ENCODE measurements at places on chromosomes 11 and 22. TPM values are rescaled to one million over a fixed set of nuclear protein-coding genes. Genes with fewer than 3 reads are reported as not detected.

- no peak overlapping the region for H3K27ac ChIP-seq
- no peaks in the 10 kb centered on the region for H3K27me3 ChIP-seq
- H3K4me1 ChIP-seq = no peaks in the 10 kb centered on the region
- no peaks in the 10 kb centered on the region for H3K36me3 ChIP-seq
- DNase-seq = no peak
- H3K4me3 ChIP-seq = no peak overlapping the region
These were observed 9.5 kb upstream of the AMOTL1 start for GRCh38 chr11:94758666-94759065.

GRCh38 chr11:57214098-57214417 is 23.0 kb downstream of the APLNR start:
- peaks cover 7% of the 10 kb centered on the region for H3K4me1 ChIP-seq
- no peaks in the 10 kb centered on the region for H3K36me3 ChIP-seq
- H3K4me3 ChIP-seq = no peak overlapping the region
- peak; percentile 62 for DNase-seq
- no peak overlapping the region for H3K27ac ChIP-seq

DNA sequence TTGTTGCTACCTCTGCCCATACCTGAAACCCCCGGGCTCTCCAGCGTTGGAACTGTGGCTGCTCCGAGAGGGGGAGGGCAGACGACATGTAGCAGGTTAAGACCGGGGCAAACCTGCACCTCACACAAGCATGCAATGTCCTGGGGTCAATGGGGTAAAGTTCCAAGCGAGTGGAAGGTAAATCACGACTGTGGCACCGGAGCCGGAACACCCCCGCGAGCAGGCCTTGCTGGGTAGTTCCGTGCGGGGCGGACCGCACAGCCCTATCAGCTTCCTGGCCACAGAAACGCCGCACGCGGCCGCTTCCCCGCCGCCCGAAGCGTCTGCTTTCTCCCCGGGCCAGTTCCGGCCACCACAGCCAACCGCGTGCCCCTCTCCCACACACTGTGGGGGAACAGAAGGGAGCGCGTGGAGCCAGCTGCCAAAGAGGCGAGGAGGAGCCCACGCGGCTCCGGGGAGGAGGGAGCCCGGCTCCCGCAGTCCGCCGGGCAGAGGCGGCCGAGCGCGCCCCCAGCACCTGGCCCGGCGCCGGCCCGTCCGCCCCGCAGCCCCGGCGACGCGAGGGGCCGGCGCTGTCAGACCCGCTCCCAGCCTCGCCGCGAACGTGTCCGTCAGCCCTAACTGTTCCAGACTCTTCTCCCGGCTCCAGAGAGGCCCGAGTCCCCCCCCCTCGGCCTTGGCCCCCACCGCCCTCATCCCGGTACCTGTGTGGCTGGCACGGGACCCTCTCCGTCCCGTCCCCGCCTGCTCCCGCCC is 1.6 kb downstream of the SPTBN2 start:
- peak; percentile 5 for DNase-seq
- no peaks in the 10 kb centered on the region for H3K36me3 ChIP-seq
- peaks cover 50% of the 10 kb centered on the region for H3K27me3 ChIP-seq
- H3K4me1 ChIP-seq = no peaks in the 10 kb centered on the region
- H3K27ac ChIP-seq = no peak overlapping the region

Gene AIP
- polyA plus RNA-seq = 52.3 TPM

Gene NPTXR
- polyA plus RNA-seq = 0.84 TPM

- no peaks in the 10 kb centered on the region for H3K4me1 ChIP-seq
- no peaks in the 10 kb centered on the region for H3K27me3 ChIP-seq
- no peak for DNase-seq
These were observed 136.9 kb upstream of the ZC3H12C start for GRCh38 chr11:109956124-109956793.

DNA sequence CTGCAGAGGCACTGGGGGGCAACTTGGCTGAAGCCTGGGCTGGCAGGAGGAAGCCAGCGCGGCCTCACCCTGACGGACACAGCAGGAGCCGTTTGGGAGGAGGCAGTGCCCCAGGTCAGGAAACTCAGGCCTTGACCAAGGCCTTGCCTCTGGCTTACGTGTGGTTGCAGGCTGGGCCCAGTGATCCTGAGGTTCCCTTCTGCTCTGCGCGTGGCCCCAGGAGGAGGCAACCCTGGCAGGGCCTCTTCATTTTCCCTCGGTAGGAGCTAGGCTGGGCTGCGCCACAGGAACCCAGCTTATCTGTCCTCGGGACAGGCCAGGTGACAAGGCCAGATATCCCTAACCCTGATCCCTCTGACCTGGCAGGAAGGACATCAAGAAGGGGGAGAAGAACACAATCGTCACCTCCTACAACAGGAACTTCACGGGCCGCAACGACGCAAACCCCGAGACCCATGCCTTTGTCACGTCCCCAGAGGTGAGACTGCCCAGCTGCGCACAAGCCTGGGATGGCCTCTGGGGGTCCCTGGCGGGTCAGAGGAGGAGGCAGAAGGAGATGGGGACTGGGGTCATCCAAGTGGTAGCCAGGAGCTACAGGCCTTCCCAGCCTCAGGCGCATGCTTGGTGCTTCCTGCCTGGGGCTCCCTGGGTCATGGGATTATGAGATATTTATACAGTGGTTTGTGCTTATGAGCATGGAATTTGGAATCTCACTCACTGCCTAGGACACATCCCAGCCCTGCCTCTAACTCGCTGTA is 20.6 kb downstream of the POLR3H start:
- peak overlapping the region; percentile 98 for H3K27ac ChIP-seq
- DNase-seq = peak; percentile 91
- H3K27me3 ChIP-seq = no peaks in the 10 kb centered on the region
- H3K4me1 ChIP-seq = peaks cover 31% of the 10 kb centered on the region

GRCh38 chr11:115530752-115531151 is 26.5 kb upstream of the CADM1 start:
- no peak for DNase-seq
- H3K36me3 ChIP-seq = no peaks in the 10 kb centered on the region
- no peak overlapping the region for H3K4me3 ChIP-seq
- H3K4me1 ChIP-seq = no peaks in the 10 kb centered on the region

DNA sequence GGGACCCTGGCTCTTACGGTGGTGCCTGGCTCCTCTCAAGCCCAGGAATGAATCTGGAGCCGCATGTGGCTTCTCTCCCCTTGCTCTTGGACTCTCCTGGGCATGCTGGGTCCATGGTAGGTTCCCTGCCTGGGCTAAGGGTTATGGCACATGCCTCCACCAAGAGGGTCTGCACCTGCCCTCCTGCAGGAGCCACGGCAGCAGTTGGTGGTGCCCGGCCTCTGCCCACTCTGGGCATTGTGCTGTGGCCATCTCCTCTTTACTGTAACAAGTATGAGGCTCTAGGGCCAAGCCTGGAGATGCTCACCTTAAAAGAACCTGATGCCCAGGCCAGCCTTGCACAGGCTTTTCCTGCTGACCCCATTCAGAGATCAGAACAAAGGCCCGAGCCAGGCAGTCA is 104.0 kb upstream of the PITPNB start:
- H3K27me3 ChIP-seq = no peaks in the 10 kb centered on the region
- peaks cover 7% of the 10 kb centered on the region for H3K4me1 ChIP-seq
- H3K36me3 ChIP-seq = no peaks in the 10 kb centered on the region
- H3K4me3 ChIP-seq = no peak overlapping the region
- DNase-seq = no peak

GRCh38 chr11:121554552-121554951 is 101.8 kb upstream of the SORL1-AS1 start:
- H3K36me3 ChIP-seq = no peaks in the 10 kb centered on the region
- no peak overlapping the region for H3K4me3 ChIP-seq
- no peaks in the 10 kb centered on the region for H3K4me1 ChIP-seq
- no peak overlapping the region for H3K27ac ChIP-seq

- H3K4me3 ChIP-seq = no peak overlapping the region
- H3K36me3 ChIP-seq = no peaks in the 10 kb centered on the region
- DNase-seq = no peak
- H3K4me1 ChIP-seq = peaks cover 13% of the 10 kb centered on the region
- no peak overlapping the region for H3K27ac ChIP-seq
These were observed 7.8 kb upstream of the POLR3H start for GRCh38 chr22:41551877-41552582.

GRCh38 chr11:120037111-120037510 is 100.8 kb downstream of the TRIM29 start:
- H3K36me3 ChIP-seq = no peaks in the 10 kb centered on the region
- no peak overlapping the region for H3K27ac ChIP-seq
- no peaks in the 10 kb centered on the region for H3K4me1 ChIP-seq

Gene SLC25A18
- polyA plus RNA-seq = 0.26 TPM

GRCh38 chr22:37563153-37564081 is 3.1 kb downstream of the CDC42EP1 start:
- peaks cover 17% of the 10 kb centered on the region for H3K36me3 ChIP-seq
- H3K4me1 ChIP-seq = peaks cover 30% of the 10 kb centered on the region
- H3K4me3 ChIP-seq = peak overlapping the region; percentile 2
- H3K27ac ChIP-seq = peak overlapping the region; percentile 88

GRCh38 chr11:108392353-108392752 is 75.0 kb downstream of the C11orf65 start:
- no peak overlapping the region for H3K27ac ChIP-seq
- DNase-seq = no peak
- no peaks in the 10 kb centered on the region for H3K36me3 ChIP-seq
- no peaks in the 10 kb centered on the region for H3K4me1 ChIP-seq

GRCh38 chr11:10447445-10447844 is 7.6 kb upstream of the AMPD3 start:
- no peaks in the 10 kb centered on the region for H3K27me3 ChIP-seq
- no peak overlapping the region for H3K27ac ChIP-seq
- DNase-seq = no peak
- H3K4me3 ChIP-seq = no peak overlapping the region
- peaks cover 2% of the 10 kb centered on the region for H3K4me1 ChIP-seq

DNA sequence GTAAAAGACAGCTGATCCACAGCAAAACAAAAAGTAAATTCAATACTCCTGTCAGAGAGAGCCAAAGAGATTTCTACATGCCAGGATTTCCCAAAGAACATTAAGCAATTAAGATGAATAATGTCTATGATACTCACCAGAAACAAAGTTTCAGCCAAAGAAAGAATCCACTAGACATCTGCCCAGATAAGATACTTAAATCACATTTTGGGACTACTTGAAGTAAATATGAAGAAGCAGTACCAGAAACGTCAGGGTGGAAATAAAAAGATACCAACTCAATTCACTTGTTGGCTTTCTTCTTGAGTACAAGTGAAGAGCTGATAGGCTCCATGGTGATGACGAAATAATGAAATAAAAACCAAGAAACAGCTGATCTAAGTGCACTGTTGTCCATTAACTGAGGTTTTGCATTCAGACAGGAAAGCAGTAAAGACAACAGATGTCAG is 31.6 kb upstream of the ARHGAP32 start:
- H3K4me3 ChIP-seq = no peak overlapping the region
- peak; percentile 70 for DNase-seq
- no peaks in the 10 kb centered on the region for H3K4me1 ChIP-seq
- H3K27me3 ChIP-seq = no peaks in the 10 kb centered on the region
- no peak overlapping the region for H3K27ac ChIP-seq

DNA sequence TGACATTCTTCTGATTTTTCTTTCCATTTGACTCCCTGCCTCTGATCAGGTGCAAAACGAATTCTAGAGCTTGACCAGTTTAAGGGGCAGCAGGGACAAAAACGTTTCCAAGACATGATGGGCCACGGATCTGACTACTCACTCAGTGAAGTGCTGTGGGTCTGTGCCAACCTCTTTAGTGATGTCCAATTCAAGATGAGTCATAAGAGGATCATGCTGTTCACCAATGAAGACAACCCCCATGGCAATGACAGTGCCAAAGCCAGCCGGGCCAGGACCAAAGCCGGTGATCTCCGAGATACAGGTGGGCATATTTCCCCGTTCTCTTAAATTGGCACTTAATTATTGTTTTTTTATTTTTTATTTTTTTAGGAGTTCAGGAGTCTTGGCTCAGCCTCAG is 15.4 kb downstream of the XRCC6 start:
- no peaks in the 10 kb centered on the region for H3K27me3 ChIP-seq
- peak overlapping the region; percentile 19 for H3K27ac ChIP-seq
- H3K36me3 ChIP-seq = peaks cover 14% of the 10 kb centered on the region
- DNase-seq = peak; percentile 60
- H3K4me1 ChIP-seq = peaks cover 3% of the 10 kb centered on the region

Gene SNAP29
- 37.0 TPM for polyA plus RNA-seq

- H3K4me3 ChIP-seq = no peak overlapping the region
- no peaks in the 10 kb centered on the region for H3K27me3 ChIP-seq
- H3K27ac ChIP-seq = no peak overlapping the region
- no peaks in the 10 kb centered on the region for H3K4me1 ChIP-seq
- no peaks in the 10 kb centered on the region for H3K36me3 ChIP-seq
- no peak for DNase-seq
These were observed 458.9 kb upstream of the CADM1 start for GRCh38 chr11:115963156-115963555.

Gene SYT8
- not detected for polyA plus RNA-seq

Gene NCR3LG1
- 5.2 TPM for polyA plus RNA-seq

DNA sequence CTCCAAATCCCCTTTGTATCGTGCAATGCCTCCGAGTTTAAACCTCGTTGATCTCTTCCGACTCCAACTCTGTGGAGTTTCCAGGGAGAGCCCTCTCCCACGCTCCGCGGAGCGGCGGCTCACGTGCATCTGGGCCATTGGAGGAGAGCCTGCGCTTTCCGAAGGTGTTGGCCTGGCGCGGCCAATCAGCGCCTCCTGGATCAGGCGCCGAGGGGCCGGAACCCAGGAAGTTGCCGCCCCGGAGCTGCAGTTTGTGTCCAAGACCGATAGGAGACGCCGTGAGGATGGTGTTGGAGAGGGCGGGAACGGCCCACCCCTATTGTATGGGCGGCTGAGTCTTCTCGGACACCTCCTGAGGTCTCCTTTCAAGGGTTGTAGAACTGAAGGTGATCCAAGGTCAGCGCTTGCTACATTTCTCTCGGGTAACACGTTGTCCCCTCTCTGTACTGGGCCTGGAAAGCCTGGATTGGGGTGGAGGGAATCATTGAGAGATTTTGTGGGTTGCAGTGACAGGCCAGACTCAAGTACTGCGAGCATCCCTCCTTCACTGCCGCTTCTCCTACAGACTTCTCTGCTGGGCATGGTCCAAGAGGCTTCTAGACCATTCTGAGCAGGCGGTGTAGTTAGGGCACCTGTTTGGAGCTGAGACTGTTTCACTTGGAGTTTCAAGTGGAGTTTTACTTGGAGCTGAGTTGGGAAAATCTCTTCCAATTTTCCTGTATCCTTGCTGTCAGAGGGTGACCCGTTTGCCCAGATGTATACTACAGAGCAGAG is 1.7 kb downstream of the ADAMTS15 start:
- peaks cover 2% of the 10 kb centered on the region for H3K36me3 ChIP-seq
- peaks cover 6% of the 10 kb centered on the region for H3K4me1 ChIP-seq
- peak overlapping the region; percentile 89 for H3K4me3 ChIP-seq
- peak overlapping the region; percentile 65 for H3K27ac ChIP-seq
- peak; percentile 86 for DNase-seq

Gene LRRC56
- 0.28 TPM for polyA plus RNA-seq

Gene ELMOD1
- 0.91 TPM for polyA plus RNA-seq

Gene NRIP3
- 11.7 TPM for polyA plus RNA-seq

Gene OR8A1
- polyA plus RNA-seq = not detected

- DNase-seq = no peak
- H3K27me3 ChIP-seq = no peaks in the 10 kb centered on the region
- H3K36me3 ChIP-seq = no peaks in the 10 kb centered on the region
- H3K4me1 ChIP-seq = no peaks in the 10 kb centered on the region
- no peak overlapping the region for H3K4me3 ChIP-seq
These were observed 139.5 kb upstream of the TTC12 start for GRCh38 chr11:113174882-113175281.

- peaks cover 7% of the 10 kb centered on the region for H3K27me3 ChIP-seq
- H3K27ac ChIP-seq = no peak overlapping the region
- H3K4me3 ChIP-seq = no peak overlapping the region
- no peaks in the 10 kb centered on the region for H3K4me1 ChIP-seq
- DNase-seq = no peak
- no peaks in the 10 kb centered on the region for H3K36me3 ChIP-seq
These were observed 7.7 kb upstream of the MRGPRD start for GRCh38 chr11:68988491-68988890.

Gene CBL
- polyA plus RNA-seq = 17.6 TPM

- no peak overlapping the region for H3K4me3 ChIP-seq
- no peak for DNase-seq
- H3K27ac ChIP-seq = peak overlapping the region; percentile 99
- H3K4me1 ChIP-seq = peaks cover 27% of the 10 kb centered on the region
- H3K36me3 ChIP-seq = peaks cover 3% of the 10 kb centered on the region
- no peaks in the 10 kb centered on the region for H3K27me3 ChIP-seq
These were observed 26.4 kb downstream of the MYEOV start for GRCh38 chr11:69320326-69320725.
